Fibroblast of upper back skin (primary cell): ENCODE measurements at places on chromosomes 3 and 15.

GRCh38 chr15:75631935-75632334 is 6.4 kb upstream of the SNUPN start:
- no peak for DNase-seq

- no peak for DNase-seq
Measured at GRCh38 chr3:181530584-181530983, 181.1 kb upstream of the SOX2 start.

- peak; percentile 38 for DNase-seq
Measured at GRCh38 chr3:39911465-39912309, 102.3 kb downstream of the MYRIP start.

GRCh38 chr3:67624078-67624477 is 30.3 kb downstream of the SUCLG2 start:
- DNase-seq, result no peak

DNA sequence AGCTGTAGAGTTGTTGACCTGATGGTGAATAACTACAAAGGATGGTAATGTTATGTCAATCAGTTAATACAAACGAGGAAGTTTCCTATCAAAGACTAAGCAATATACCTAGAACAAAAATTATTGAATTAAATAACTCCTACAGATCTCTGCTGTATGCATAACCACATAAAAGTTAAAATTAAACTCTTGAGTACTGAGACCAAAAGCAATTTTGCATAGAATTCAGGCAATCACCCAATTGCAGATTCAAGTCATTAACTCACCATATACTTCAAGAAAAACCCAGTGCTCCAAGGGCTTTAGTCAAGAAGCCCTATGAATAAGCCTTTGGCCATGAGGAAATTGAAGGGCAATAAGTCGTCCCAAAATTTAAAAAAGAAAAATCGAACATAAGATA is 518.8 kb downstream of the MECOM start:
- DNase-seq, result no peak

DNA sequence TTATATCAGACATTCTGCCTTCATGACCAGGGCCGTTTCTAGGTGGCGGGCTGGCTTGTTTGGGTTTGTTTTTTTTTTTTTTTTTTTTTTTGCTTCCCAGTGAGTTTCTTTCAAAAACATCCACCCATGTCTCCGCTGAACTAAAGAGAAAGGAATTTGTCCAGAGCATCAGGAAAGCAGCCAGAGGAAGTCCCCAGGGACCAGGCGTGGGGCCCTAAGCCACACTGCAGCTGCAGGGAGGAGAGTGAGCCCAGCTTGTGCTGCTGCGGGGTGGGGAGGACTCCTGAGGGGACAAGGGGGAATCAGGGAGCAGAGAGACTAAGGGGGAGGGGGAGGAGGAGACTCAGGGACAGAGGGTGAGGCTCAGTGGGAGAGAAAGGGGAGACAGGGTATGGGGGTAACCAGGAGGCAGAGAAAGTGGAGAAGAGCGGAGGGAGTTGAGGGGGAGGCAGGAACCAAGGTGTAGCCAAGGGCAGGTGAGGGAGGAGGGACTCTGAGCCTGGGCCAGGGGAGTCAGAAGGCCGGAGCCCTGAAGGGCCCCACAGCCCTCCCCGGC is 49.5 kb downstream of the CYP11A1 start:
- peak; percentile 98 for DNase-seq

DNA sequence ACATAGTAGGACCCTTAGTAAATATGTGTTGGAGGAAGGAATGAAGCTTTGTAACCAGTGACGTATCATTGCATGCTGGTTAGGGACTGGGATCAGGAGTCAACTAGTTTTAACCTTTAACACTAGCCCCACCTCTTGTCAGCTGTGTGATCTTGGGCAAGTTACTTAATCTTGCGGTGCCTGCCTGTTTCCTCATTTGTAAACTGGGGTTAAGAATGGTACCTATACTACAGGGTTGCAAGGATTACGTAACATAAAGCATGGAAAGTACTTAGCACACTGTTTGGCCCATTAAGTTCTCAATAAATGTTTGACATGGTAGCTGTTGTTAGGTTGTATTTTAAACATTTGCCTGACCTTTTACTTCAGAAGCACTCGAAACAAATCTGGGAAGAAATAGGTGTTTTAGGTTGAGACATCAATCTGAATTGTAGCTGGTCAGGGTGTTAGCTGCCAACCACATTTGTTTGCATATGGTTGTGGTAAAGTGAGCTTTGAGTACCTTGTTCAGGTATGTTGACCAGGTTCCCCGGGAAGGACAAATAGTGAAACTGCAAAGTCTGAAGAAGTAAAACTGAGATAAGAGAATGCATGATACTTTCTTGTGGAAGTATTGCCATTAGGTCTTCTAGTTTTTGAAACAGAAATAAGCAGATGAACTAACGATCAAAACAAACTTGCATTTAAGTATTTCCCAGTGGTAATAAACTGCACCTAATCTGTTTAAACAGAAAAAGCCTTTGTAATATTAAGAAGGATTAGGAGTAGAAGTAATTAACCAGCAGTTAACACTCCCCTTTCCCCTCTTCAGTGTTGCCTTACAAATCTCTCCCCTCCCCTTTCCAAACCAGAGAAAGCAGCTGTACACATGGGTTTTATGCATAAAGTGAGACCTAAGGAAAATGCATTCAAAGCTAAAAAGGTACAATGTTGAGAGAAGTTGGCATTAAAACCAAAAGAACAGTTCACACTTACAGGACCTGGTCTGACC is 25.8 kb upstream of the SCAANT1 start:
- no peak for DNase-seq

GRCh38 chr3:183698318-183698751 is 738 bp downstream of the YEATS2 start:
- DNase-seq, result peak; percentile 32

DNA sequence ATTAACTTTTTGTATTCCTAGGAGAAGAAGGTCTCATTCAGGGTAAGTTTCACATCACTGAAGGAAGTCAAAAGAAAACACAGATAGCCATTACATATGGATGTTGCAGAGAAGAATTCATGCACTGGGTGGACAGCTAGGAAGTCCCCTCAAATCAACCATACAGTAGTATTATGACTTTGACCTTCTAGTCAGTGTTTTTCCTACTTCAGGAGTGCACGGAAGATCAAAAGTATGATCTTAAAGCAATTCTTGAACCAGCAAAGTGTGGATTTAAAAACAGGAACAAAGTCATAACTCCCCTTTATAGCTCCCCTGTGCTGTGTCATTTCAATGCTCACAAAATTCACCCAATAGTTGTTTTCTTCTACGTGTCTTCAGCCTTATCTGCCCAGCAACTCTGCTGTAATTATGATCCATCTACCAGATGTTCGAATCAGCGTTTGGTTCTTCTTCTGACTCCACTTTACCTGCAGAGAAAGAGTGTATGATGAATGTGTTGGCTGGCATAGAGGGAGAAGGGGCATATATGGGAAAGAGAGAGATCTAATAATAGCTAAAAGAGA is 118.1 kb upstream of the MEIS2 start:
- no peak for DNase-seq

DNA sequence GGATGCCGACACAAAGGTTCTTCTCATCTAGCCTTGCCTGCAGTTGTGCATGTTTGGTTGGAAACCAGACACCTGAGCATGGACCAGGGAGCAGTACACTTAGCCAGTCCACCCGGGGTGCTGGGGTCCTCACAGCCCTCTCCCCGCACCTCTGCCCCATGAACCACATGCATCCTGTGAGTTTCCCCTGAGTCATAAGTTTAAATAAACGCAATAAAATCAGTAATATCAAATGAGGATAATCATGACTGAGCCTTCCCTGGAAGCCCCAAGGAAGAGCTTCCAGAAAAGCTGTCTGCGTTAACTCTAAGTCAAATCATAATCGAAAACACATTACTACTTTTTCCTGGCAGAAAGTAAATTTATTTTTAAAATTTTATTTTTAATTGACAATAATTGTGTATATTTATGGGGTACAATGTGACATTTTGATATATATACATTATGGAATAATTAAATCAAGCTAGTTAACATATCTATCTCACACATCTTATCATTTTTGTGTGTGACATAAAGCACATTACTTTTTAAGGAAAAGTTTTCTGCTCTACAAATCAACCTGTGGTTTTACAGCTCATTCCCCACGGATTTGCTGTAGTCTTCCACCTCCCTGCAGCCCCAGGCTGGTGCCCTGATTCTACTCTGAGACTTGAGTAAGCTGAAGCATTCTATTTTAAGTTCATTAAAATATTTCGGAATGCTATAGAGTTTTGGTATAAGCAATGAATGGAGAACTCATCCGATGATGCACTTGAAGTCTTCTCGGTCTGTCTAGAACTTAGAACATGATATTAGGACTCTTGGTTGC is 166.0 kb upstream of the EIF1B start:
- peak; percentile 40 for DNase-seq

DNA sequence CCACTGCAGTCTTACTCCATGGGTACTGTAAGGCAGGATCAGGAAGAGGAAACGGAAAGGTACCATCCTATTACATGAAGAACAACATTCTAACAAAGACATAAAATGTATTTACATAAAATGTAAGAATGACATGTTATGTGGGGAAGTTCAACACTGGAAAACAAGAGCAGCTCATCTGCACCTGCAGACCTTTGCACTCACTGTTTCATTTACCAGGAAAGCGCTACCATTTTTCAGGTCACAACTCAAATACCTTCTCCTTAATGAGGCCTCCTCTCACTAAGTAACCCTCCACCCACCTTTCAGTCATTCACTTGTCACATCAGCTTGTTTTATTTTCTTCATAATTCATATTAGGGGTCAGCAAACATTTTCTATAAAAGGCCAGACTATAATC is 2.6 kb downstream of the TMCC1 start:
- no peak for DNase-seq

- DNase-seq, result no peak
Measured at GRCh38 chr3:25009665-25010064, 418.4 kb upstream of the RARB start.

DNA sequence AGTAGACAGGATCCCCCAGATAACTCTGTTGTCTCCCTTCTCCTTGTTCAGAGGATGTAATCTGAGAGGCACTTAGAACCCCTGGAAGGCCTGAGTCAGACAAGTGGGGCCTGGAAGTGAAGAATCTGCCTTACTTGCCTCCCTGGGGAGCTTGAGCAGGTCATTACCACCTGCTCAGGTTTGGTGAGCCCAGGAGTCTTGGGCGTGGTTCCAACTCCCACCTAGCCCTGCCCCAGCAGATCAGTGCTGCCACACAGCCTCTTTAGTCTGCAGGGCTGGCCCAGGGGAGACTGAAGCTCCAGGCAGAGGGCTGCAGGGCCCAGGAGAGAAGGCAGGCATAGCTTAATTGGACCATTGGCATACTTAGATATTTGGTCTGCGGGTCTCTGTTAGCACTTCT is 230.0 kb downstream of the ERC2 start:
- no peak for DNase-seq

- DNase-seq, result peak; percentile 89
Measured at GRCh38 chr3:143849854-143850549, 1.7 kb upstream of the SLC9A9 start.

DNA sequence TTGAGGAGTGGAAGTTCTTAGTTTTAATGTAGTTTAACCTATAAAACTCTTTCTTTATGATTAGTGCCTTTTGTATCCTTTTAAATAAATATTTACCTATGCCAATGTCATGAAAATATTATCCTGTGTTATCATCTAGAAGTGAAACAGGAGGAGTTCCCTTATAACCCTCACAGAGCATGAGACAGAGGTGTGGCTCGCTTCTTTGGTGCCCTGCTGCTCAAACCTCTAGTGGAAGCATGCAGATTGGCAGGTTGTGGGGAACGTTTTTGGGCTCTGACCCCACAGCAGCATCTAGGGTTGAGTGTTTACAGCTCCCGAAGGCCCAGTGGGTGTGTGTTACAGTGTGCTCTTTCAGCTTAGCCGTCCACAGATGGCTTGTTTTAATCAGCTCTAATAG is 459.4 kb upstream of the AZI2 start:
- no peak for DNase-seq

GRCh38 chr15:52383100-52383588 is 87.5 kb upstream of the MYO5C start:
- peak; percentile 2 for DNase-seq

- DNase-seq, result peak; percentile 34
Measured at GRCh38 chr15:48086133-48086532, 34.7 kb upstream of the SLC24A5 start.

DNA sequence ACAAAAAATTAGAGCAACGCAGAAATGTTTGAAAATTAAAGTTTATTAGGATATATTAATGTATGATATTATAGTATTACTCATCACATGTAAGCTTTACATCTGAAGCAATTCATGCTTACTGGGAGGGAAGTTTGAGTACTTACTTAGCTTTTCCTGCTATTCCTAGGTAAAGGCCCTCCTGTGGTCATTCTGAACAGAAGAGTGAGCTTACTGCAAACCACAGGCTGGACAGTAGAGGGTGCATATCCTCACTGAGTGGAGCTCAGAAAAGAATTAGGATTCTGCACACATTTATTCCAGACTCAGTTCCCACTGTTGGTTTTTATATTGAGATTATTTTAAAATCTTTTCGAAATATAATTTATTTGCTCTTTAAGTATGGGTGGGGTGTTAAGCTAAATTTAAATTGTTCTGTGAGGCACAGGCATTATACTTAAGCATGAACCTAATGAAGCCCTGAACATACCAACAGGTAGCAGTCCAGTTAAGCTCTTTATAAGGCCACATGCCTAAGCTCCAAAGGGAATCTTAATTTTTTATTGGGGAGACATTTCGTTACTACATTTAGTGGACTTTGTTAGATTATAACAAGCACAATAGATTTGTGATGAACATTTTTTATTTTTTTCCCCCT is 10.2 kb downstream of the MRPS22 start:
- peak; percentile 53 for DNase-seq

DNA sequence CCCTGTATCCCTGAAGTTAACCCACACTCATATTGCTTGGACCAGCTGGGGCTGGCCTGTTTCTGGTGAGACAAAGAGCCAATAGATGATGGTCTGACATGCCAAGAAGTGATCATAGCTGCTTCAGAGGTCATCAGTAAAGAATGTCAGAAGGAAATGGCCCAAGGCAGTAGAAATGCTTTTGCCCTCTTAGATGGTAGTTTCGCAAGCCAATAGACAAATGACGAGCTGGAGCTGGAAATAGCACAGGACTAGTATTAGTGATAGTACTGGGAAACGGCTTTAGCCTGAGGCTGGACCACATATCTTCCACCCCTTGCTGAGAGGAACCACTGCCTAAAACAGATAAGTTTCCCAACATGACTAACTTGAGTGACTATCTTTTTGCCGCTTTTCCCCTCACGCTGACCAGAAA is 176.1 kb upstream of the THBS1 start:
- DNase-seq, result peak; percentile 93

DNA sequence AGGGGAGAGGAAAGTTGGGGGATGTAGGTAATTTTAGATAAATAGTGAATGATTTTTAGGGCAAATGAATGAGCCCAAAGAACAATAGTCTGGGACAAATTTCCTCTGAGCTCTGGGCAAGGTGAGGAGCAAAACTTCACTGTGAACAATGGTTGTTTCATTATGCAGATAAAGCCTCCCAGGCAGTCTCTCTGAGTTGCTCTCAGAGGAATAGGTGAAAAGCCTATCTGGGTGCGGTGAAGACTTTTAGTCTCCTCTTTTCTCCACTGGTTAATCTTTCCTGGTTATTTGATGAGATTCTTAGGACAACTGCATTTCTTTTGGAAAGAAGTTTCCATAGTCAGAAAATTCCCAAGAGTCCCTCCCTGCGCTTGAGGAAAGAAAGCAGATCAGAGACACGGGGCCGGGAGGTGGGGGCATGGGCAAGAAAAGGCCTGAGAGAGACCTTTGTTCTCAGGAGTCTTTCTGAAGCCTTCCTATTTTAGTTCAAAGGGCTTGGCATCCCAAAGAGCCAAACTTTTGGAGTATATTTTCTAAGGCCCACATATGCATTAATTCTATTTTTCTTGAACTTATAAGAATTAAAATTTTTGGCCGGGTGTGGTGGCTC is 353.6 kb upstream of the SLCO3A1 start:
- DNase-seq, result no peak
